Left lobe of liver (tissue), 2 donors: ENCODE measurements at places on chromosomes 2 and 18.

DNA sequence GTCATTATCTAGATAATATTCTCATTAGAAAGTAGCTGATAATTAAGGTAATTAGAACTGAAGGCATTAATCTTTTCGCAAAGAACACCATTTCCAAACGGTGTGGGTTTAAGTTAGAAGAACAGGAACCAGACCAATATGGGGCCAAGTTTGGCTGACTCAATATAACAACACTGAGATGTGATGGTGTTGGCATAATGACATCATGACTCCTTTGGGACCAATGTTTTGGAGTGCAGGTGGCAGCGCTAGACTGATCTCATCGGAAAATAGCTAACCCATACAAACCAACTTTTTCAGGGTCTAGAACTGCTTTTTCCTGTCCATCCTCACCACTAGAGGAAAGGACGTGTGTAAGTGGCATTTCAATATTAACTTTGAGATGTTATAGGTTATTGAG, 1171.7 kb upstream of the ZEB2 start:
- no peak for DNase-seq

GRCh38 chr18:44924785-44925499, 244.3 kb downstream of the SETBP1 start:
- DNase-seq = no peak

- no peak for DNase-seq
These were observed 111.8 kb downstream of the ZNF407 start for GRCh38 chr18:74709452-74709851.

GRCh38 chr2:111015283-111015995, 105.3 kb upstream of the BCL2L11 start:
- DNase-seq = no peak
